IPS-NIHi11 (cell line): ENCODE measurements at places on chromosomes 4 and X.
A peak's percentile ranks its signal among the peaks of the same experiment; 100 is the strongest.

DNA sequence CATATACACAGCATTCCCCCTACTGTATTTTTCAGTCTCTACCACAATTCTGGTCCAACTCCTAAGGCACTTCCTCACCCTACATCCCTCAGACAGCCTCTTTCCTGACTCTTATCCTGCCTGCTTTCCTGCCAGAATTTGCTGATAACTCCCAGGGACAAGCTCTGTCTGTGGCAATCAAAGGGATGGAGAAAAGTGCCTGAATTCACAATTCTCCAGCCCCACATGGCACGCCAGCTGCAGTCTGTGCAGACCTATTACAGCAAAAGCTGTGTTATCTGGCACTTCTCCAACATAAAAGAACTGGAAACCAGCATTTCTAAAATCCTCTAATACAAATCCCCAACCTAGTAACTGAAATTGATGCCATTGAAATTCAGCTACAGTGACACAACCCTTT, 404.8 kb downstream of the KLHL13 start:
- DNase-seq: no peak

GRCh38 chrX:69305333-69306062, 140.2 kb upstream of the PJA1 start:
- peak; percentile 67 for DNase-seq

GRCh38 chr4:186166852-186167512, 24.4 kb upstream of the CYP4V2 start:
- no peak for DNase-seq

DNA sequence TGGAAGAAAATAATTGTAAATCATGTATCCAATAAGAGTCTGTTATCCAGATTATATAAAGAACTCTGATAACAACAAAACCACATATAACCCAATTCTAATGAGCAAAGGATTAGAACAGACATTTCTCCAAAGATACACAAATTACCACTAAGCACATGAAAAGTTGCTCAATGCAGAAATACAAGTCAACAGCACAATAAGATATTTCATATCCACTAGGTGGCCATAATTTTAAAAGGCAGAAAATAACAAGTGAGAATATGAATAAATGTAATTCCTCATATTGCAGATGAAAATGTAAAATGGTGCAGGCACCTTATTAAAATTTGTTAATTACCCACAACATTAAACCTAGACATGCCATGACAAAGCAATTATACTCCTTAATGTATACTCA, 73.9 kb upstream of the ZCCHC13 start:
- no peak for DNase-seq
